ENCODE measurements at places on chromosomes 16 and 17.
A peak's percentile ranks its signal among the peaks of the same experiment; 100 is the strongest.

DNA sequence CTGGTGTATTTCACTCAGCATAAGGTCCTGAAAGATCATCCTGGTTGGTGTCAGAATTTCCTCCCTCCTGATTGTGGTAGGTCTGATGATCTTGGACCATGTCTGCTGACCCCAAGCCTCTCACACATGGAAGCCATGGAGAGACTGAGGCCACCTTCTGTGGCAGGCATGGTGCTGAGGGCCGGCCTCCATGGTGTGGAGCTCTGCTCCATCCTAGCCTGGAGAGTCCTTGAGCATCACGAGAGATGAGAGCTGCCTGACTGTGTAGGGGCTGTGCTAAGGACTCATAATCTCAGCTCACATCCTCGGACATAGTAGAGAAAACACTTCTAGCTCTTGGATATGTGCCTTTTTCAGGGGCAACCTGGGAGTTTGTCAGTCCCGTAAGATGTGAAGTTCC, 40.6 kb downstream of the MPRIP start:
- DNase-seq = no peak

GRCh38 chr16:53991754-53992378, 287.9 kb downstream of the FTO start:
- DNase-seq = no peak

GRCh38 chr17:38420518-38420917, 7.7 kb upstream of the ARHGAP23 start:
- no peak for DNase-seq

GRCh38 chr16:78515421-78515820, 416.0 kb downstream of the WWOX start:
- DNase-seq = no peak

- DNase-seq = no peak
Measured at GRCh38 chr16:81293909-81294802, 20.6 kb upstream of the GAN start.

GRCh38 chr17:57458718-57459285, 202.5 kb downstream of the MSI2 start:
- DNase-seq = no peak

DNA sequence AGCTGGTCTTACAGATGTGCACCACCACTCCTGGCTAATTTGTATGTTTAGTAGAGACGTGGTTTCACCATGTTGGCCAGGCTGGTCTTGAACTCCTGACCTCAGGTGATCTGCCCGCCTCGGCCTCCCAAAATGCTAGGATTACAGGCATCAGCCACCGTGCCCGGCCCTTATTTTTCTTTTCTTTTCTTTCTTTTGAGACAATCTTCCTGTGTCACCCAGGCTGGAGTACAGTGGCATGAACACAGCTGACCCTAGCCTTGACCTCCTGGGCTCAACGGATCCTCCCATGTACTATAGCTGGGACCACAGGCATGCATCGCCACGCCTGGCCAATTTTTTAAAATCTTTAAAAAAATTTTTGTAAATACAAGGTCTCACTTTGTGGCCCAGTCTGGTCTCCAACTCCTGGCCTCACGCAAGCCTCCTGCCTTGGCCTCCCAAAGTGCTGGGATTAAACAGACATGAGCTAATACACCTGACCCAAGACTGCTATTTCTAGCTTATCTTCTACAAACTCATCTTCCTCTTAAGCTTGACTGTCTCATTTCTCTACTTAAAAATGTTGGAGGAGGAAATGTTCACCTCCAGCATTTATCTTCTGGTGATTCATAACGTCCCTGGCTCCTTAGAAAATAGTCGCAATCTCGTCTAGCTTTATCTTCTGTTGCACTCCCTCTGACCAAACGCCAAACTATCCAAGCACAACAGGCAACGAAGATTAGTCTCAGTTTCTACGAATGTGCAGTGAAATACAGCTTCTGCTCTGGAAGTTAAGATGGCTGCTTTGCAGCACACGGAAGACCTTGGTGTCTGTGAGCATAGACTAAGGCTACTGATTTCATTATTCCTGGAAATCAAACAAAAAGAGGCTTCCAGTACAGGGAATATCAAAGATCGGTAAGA, 8.2 kb upstream of the TMEM94 start:
- no peak for DNase-seq

DNA sequence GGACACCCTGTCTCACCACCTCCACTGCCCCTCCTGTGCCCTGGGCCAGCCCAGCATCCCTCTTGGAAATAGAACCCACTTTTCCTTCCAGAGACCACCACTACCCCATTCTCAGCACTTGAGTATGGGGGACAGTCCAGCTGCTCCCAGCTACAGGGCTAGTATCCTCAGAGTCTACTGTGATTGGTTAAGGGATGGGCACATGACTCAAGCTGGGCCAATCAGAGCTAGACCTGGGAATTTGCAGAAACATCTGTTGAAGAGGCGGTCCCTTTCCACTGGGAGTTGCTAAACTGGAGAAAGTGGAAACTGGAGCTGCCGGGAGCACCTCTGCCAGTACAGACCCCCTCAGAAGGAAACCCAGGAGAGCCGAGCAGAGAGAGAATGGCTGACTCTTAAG, 156.6 kb downstream of the GSG1L start:
- no peak for DNase-seq

GRCh38 chr17:53996131-53996530, 173.4 kb downstream of the KIF2B start:
- no peak for DNase-seq

DNA sequence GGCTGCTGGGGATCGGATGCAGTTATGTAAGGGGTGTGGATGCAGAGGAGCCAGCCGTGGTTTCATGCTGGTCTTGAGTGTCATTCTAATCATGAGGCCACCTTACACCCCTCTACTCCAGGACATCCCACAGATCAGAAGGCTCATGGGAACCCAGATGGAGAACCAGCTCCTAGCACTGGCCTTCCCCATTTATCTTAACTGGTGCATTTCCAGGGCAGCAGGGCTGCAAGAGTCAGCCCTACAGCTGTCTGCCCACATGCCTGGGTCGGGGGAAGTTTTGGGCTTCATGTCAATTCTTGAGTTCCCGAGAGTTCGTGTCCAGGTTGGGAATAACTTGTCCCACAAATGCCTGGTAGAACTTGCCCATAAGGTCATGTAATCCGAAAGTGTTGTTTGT, 29.1 kb downstream of the RPTOR start:
- no peak for DNase-seq

DNA sequence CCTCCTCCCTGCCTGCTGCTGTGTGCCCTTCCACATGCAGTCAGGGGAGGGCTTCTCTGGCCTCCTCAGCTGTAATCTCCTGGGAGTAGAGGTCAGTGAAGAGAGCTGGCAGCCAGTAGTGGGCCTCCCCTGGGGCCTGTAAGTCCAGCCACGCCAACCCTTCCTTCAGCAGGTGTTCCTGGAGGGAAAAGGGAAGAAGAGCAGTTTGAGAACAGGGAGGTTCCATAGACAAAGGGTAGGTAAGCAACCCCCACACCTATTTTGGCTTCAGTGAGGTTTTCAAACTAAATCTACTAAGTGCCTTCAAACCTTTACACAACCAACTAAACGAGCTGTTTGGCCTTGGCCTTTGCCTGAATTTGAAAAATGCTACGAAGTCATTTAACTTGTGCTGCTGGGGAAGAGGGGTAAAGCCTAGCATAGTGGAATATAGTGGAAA, 14.2 kb downstream of the SNF8 start:
- DNase-seq = no peak

GRCh38 chr17:2172077-2172851, 117.4 kb downstream of the HIC1 start:
- no peak for DNase-seq

DNA sequence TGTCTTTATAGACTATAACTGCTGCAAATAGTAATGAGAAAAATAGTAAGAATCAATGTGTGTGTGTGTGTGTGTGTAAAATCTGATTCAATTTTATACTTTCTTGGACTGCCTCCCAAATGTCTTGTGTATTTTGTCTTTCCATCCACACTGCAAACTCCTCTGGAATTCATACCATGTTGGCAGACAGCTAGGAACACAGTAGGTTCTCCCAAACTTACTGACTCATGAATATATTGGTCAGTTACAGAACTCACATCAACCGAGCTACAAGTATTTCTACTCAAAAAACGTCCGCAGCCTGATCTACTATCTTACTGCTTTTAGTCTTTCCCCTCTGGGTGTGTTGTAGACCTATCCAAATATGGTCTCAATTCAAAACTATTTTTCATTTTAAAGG, 542.7 kb upstream of the PSMD7 start:
- no peak for DNase-seq

- no peak for DNase-seq
Measured at GRCh38 chr16:70784692-70785555, 16.0 kb downstream of the VAC14 start.

- DNase-seq = no peak
Measured at GRCh38 chr16:50822671-50823070, 80.8 kb downstream of the CYLD start.

GRCh38 chr17:37743875-37744632, 805 bp downstream of the HNF1B start:
- DNase-seq = no peak

DNA sequence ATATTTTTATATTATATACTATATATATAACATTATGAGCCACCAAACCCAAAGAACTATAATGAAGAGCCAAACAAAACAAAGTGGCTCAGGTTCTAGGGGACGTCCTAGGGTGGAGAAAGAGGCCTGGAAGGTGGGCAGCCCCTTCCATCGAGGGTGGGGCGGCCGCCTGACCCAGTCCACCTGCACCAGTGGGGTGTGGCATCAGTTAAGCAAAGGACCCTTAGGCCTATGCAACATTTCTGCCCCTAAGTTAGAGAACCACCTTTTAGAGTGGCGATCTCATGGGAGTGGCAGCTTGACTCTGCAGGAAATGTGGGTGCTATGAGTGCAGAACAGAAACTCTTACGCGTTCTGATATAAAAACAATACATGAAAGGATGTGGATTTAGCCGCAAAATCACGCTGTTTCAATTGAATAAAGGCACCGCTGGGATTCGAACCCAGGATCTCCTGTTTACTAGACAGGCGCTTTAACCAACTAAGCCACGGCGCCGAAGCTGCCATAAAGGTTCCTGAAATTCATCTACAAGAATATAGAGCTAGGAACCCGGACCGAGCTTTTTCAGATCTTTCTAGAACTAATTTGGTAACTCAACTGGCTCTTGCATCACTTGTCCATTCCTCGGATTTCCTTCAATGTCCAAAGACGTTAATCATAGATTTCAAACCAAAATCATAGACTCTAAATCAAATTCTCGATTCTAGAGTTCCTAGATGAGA, 15.6 kb upstream of the AURKB start:
- peak; percentile 59 for DNase-seq

- no peak for DNase-seq
Measured at GRCh38 chr16:88784856-88785105, 239 bp downstream of the PIEZO1 start.

DNA sequence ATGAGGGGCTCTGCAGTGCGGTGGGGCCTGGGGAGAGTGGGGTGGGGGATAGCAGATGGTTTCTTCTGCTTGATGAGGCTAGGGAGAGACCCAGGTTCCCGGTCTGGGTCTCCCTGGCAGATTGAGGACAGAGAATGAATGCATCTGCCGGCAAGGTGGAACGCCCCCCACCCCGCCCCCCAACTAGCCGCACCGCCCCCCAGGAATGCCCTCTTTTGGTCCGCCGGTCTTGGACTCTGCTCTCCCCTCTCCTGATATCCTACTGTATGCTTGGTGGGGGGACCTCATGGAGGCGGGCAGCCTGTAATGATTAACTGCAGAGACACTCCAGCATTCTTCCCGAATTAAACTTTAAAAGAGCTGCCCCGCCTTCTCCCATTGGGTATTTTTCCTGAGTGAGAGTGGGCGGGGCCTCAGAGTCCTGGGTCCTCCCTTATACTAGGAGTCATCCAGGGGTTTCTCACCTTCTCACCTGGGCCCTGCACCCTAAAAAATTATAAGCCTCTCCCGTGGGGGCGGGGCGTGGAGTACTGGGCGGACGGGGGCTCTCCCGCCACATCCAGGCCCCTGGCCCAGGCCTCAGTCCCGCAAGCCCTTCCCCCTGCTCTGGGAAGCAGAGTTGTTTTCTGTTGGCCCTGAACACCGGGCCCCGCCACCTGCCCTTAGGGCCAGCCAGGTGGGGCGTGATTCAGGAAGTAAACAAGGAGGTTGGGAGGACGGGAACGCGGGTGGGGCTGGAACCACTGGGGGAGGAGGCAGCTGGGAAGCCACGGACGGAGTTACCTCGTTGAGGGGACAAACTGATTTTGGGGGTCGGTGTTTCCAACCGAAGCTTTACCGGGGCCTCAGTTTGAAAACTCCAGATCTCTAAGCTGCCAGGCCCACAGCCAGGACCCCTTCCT, 1.5 kb downstream of the GRB7 start:
- DNase-seq = no peak

DNA sequence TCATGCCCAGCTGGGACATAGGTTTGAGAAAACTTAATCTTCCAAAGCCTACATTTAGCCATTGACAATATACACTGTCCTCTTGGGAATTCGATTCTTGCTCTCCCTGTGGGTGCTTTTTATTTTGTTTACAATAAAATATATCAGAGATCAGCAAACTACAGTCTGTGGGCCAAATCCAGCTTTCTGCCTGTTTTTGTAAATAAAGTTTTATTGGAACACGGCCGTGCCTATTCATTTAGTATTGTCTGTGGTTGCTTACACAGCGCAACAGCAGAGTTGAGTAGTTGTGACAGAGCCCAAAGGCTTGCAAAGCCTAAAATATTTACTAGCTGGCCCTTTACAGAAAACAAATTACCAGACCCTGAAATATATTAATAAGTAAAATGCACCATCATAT, 39.7 kb upstream of the DNAJA2 start:
- DNase-seq = no peak

- no peak for DNase-seq
Measured at GRCh38 chr16:50678531-50678930, 2.6 kb downstream of the SNX20 start.

- no peak for DNase-seq
Measured at GRCh38 chr17:17191961-17192381, 14.2 kb downstream of the PLD6 start.

- no peak for DNase-seq
Measured at GRCh38 chr17:11404431-11405276, 163.6 kb downstream of the SHISA6 start.

- no peak for DNase-seq
Measured at GRCh38 chr16:86594721-86595120, 16.4 kb downstream of the FOXL1 start.

- no peak for DNase-seq
Measured at GRCh38 chr17:75622076-75622475, 11.2 kb upstream of the SMIM5 start.

GRCh38 chr17:68399638-68400403, 57.5 kb downstream of the WIPI1 start:
- DNase-seq = peak; percentile 10

DNA sequence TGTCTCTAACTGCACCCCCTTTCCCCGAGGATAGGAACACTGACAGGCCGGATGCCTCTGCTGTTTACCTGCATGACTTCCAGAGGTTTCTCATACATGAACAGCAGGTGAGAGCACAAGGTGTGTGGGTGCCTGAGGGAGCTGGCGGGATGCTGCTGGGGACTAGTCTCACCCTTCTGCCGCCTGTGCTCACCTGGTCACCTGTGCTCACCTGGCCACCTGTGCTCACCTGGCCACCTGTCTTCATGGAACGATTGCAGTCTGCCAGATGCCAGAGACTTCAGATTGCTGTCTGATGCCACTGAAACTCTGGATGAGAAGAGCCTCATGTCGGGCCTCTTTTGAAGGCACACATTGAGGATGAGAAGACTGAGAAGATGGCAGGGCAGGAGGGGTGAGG, 104.1 kb downstream of the PLCG2 start:
- no peak for DNase-seq

GRCh38 chr16:50797456-50797855, 55.6 kb downstream of the CYLD start:
- DNase-seq = no peak

- no peak for DNase-seq
Measured at GRCh38 chr17:11935734-11936406, 61.4 kb downstream of the ZNF18 start.

Data from CD4-positive, alpha-beta T cell treated with Interleukin-2 at 100 ng/mL for 4 hours (primary cell).